HFFc6 (cell line): ENCODE measurements at places on chromosomes 16 and 17. TPM values are rescaled to one million over a fixed set of nuclear protein-coding genes. Genes with fewer than 3 reads are reported as not detected.

GRCh38 chr17:4086041-4086483 lies 56.8 kb downstream of the ZZEF1 start:
- DNase-seq: no peak

- no peak for DNase-seq
These were observed 58.3 kb downstream of the SNX20 start for GRCh38 chr16:50622643-50623369.

DNA sequence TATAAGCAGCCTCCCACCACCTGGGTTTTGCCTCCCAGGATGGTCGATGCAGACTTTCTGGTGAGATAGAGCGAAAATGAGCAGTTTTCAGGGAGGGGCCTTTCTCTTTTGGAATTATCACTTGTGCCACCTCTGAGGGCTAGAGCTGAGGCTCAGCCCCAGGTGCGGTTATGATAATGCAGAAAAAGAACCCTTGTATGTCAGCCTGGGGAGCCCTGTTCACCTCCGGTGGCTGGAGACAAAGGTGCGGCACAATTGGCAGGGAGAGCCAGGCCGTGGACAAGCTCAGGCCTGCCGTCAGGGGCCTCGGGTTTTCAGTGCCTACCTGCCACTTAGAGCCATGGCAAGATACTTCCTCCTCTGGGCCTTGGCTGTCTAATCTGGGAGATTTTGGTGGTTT lies 4.4 kb downstream of the SCPEP1 start:
- no peak for DNase-seq

DNA sequence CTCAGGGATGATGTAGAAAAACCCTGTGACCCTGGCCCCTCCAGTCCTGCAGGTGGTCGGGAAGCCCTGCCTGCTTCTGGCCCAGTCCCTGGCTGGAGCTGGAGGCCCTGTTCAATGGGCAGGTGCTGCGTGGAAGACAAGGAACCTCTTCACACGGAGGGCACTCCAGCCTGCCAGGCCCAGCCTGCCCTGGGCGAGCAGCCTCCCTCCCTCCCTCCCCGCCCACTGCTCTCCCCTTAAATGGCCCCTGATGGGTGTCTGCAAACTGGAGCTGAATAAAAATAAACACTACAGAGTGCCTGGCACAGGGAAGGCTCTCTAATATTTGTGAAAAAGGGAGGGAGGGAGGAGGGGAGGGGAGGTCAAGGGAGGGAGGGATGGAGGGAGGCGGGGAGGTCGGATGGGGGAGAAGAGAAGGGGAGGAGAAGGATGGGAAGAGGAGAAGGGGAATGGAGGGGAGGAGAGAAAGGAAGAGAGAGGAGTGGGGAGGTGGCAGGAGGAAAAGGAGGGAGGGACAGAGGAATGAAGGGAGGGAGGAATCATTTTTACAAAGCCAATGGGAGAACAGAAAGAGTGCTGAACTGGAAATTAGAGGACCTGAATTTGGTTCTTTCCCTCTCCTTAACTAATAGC lies 222.8 kb upstream of the TNRC6C start:
- no peak for DNase-seq

GRCh38 chr17:57357830-57358430 lies 101.6 kb downstream of the MSI2 start:
- DNase-seq: no peak

DNA sequence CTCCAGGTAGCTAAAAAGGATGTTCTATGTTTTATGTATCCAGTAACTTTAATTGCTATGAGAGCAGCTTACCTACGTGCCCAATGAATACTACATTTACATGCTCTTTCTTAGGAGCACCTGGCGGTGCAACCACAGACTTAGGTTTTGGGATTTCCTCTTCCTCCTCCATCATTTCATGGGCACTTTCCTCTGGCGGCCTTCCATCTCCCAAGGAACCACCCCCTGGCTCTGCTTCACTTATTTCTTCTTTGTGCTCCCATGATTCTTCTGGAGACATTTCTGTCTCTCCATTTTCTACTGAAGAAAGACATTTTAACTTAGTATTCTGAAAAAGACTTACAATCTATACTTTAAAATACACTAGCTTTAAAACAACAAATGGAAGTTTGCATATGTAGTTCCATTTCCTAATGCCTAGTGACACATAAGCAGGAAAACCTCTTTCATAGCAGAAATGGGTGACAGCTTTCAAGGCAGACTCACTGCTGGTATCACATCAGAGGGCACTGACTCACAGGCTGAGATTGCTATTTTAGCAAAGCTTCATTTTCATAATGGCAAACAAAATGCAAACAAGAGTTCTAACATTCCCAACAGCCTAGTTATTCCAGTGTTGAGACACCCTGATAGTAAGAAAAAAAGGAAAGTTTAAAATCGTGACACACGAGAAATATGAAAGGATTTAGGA lies 19.1 kb downstream of the GSPT1 start:
- peak; percentile 83 for DNase-seq

DNA sequence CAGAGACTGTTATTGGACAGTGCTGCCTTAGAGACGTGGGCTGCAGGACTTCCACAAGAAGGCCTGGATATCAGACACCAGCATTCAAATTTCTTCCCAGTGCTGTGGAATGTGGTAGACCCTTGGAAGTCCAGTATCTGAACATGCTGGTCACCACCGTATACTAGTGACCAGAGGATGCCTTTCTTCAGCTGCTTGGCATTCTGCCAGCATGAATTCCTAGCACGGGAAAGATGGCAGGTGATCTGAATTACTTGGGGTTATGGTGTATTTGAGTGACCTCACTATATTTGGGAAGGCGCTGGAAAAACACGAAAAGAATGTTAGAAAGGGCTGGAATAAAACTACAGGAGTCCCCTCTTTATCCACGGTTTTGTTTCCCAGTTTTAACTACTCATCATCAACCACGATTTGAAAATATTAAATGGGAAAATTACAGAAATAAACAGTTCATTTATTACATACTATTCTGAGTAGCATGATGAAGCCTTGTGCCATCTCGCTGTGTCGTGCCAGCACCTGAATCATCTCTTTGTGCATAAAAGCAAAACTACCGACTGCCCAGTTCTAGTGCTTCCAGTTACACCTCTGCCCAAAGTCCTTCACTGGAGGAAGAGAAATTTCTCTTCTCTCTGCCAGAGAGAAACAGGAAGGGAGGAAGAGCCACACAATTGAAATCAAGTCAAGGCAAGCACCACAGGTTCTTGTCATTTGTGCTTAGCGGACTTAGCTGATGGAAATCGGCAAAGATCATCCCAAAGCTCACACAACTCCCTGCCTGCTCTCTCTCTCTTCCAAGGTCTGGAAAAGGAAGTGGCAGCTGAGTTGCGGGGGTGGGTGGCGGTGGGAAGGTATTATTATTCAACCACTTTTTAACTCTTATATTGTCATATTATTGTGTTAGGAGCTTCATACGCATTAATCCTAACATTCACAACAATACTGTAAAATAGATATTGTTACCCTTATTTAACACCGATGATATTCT lies 1.4 kb upstream of the CHST4 start:
- DNase-seq: no peak

GRCh38 chr16:27745348-27745747 lies 195.4 kb downstream of the KATNIP start:
- peak; percentile 44 for DNase-seq

- DNase-seq: no peak
These were observed 19.7 kb downstream of the ALKBH5 start for GRCh38 chr17:18203308-18203707.

- DNase-seq: peak; percentile 68
These were observed 1.2 kb upstream of the MIF4GD start for GRCh38 chr17:75271955-75272847.

The CPSF4L gene
- total RNA-seq: not detected in 3 replicates

The DNAH3 gene
- total RNA-seq: not detected in 2 replicates

The HBA1 gene
- not detected in 3 replicates for total RNA-seq
